ENCODE measurements at places on chromosomes 7 and 10. TPM values are rescaled to one million over a fixed set of nuclear protein-coding genes. Genes with fewer than 3 reads are reported as not detected.

TMEM229A gene
- total RNA-seq: not detected

TFPI2 gene
- total RNA-seq: 1.9 TPM

ANKRD61 gene
- 0.16 TPM for total RNA-seq

ZNF727 gene
- total RNA-seq: 0.24 TPM

DHX32 gene
- total RNA-seq: 31.6 TPM

MSMB gene
- not detected for total RNA-seq

GRID1 gene
- total RNA-seq: 0.97 TPM

SMO gene
- total RNA-seq: 11.7 TPM

IFT22 gene
- 31.0 TPM for total RNA-seq

CTTNBP2 gene
- 0.32 TPM for total RNA-seq

PON2 gene
- 60.2 TPM for total RNA-seq

PLXNA4 gene
- total RNA-seq: 2.8 TPM

OR2A7 gene
- total RNA-seq: 1.3 TPM

GIMAP5 gene
- total RNA-seq: under 0.01 TPM

FAM25C gene
- not detected for total RNA-seq

STK31 gene
- total RNA-seq: not detected

FAM13C gene
- total RNA-seq: 1.6 TPM

ELFN1 gene
- total RNA-seq: 36.8 TPM

R3HCC1L gene
- total RNA-seq: 13.8 TPM

GTF2IRD1 gene
- 14.8 TPM for total RNA-seq

CCDC172 gene
- total RNA-seq: not detected

TMEM236 gene
- not detected for total RNA-seq

GNAT3 gene
- total RNA-seq: not detected

NPC1L1 gene
- total RNA-seq: not detected

MAP3K8 gene
- total RNA-seq: 20.4 TPM

GCK gene
- 0.36 TPM for total RNA-seq

LRGUK gene
- total RNA-seq: 0.36 TPM

FAM20C gene
- total RNA-seq: 70.4 TPM

OPN1SW gene
- not detected for total RNA-seq

NUTM2B gene
- total RNA-seq: 0.81 TPM

C10orf90 gene
- not detected for total RNA-seq

CHST3 gene
- 52.9 TPM for total RNA-seq

C10orf62 gene
- not detected for total RNA-seq

PTPN20 gene
- 3.8 TPM for total RNA-seq

RBP3 gene
- total RNA-seq: not detected

SAMD9 gene
- total RNA-seq: 22.2 TPM

TCAF1 gene
- 99.5 TPM for total RNA-seq

AMPH gene
- 22.6 TPM for total RNA-seq

C7orf33 gene
- not detected for total RNA-seq

CALD1 gene
- total RNA-seq: 992 TPM

OR6V1 gene
- total RNA-seq: not detected

SEC31B gene
- 7.1 TPM for total RNA-seq

HTR5A gene
- total RNA-seq: not detected

GJD4 gene
- 0.16 TPM for total RNA-seq

SFXN2 gene
- total RNA-seq: 4.3 TPM

XRCC2 gene
- total RNA-seq: 0.12 TPM

NPM3 gene
- 58.3 TPM for total RNA-seq

PDZD7 gene
- 1.5 TPM for total RNA-seq

PRPS1L1 gene
- total RNA-seq: not detected

GJC3 gene
- total RNA-seq: not detected

TMEM26 gene
- total RNA-seq: 8.8 TPM

MOGAT3 gene
- total RNA-seq: not detected

MET gene
- total RNA-seq: 33.5 TPM

ZNF679 gene
- total RNA-seq: not detected

HECW1 gene
- total RNA-seq: 2.3 TPM

CD36 gene
- 8.9 TPM for total RNA-seq

ADAM12 gene
- 168 TPM for total RNA-seq

ZNF239 gene
- total RNA-seq: 7.8 TPM

All from hair follicle dermal papilla cell (primary cell).